ENCODE measurements at places on chromosomes 1 and 21.

GRCh38 chr1:56655991-56656613 lies 11.0 kb downstream of the PRKAA2 start:
- no peak overlapping the region for H3K27ac ChIP-seq
- H3K4me3 ChIP-seq: no peak overlapping the region
- no peaks in the 10 kb centered on the region for H3K36me3 ChIP-seq
- H3K4me1 ChIP-seq: no peaks in the 10 kb centered on the region
- H3K27me3 ChIP-seq: no peaks in the 10 kb centered on the region

DNA sequence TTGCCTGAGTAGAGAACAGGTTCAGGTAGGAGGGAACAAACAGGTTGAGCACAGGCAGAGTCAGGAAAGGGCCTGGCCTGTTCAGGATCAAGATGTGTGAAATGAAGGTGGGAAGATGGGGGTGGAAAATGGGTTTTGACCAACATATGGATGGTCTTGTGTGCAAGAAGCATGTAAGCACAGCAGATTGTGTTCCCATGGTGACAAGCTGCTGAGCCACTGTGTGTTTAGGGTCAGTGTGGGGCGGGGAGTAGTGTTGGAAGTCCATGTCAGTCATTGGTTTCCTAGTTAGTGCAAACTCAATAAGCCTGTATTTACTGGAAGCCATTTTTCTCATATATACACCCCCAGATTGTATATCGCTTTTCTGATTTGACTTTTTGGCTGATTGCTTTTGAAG lies 111.9 kb downstream of the CAMTA1 start:
- H3K27me3 ChIP-seq: no peaks in the 10 kb centered on the region
- H3K36me3 ChIP-seq: no peaks in the 10 kb centered on the region
- H3K4me1 ChIP-seq: peaks cover 2% of the 10 kb centered on the region
- H3K27ac ChIP-seq: no peak overlapping the region

GRCh38 chr21:29654855-29655254 lies 284.9 kb downstream of the GRIK1 start:
- no peaks in the 10 kb centered on the region for H3K27me3 ChIP-seq
- peaks cover 18% of the 10 kb centered on the region for H3K4me1 ChIP-seq
- DNase-seq: no peak
- H3K36me3 ChIP-seq: no peaks in the 10 kb centered on the region
- no peak overlapping the region for H3K27ac ChIP-seq

DNA sequence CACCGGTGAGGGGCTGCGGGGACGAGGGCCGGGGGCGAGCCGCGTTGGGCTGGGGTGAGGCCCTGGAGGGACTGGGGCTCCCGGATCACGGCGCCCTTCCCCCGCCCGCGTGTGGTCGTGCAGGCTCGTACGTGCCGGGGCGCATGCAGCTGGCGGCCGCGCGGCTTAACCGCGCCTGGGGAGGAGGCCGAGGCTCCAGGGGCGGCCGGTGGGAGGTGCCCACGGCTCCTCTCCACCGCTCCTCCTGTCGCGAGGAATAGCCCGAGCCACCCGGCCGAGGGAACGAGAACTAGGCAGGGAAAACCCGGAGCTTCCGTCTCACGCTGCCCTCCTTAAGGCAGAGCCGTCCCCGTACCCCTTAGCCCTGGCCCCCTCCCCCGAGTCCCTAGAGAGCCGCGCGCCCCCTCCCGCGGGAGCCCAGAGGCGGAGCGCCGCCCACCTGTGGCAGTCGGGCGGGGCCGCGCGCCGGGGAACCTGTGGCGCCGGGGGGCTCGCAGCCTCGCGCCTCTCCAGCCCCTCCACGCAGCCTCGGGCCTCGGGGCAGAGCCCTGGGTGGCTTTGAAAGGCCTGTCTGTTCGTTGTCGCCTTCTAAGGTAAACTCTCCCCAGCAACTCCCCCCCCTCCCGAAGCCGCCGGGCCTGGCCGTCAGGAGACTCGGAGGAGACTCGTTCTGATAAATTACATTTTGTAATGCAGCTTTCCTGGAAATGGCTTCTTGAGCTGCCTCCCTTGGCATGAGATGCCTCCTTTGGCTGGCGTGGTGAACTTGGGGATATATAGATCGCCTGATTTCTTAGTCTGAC lies 746 bp downstream of the AK4 start:
- no peak overlapping the region for H3K27ac ChIP-seq
- H3K27me3 ChIP-seq: no peaks in the 10 kb centered on the region
- no peaks in the 10 kb centered on the region for H3K36me3 ChIP-seq
- peaks cover 30% of the 10 kb centered on the region for H3K4me1 ChIP-seq

DNA sequence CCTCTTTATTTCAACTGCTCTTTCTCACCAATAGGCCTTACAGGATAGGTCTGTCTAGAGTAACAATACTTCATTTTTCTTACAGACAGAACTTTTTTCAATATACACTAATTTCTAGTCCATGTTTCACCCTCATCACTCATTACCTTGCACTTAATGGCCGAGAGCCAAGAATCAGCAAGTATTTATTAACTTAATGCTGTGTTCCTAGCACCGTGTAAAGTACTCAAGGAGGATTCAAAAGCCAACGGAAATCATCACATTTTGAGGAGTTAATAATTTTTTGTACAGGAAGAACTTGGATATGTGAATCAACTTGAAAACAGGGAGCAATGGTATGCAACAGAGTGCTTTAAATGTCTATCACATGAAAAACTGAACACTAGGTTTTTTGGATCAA lies 102.0 kb downstream of the PTPN14 start:
- no peak overlapping the region for H3K27ac ChIP-seq
- no peaks in the 10 kb centered on the region for H3K27me3 ChIP-seq
- peaks cover 18% of the 10 kb centered on the region for H3K4me1 ChIP-seq
- no peak for DNase-seq

- H3K27ac ChIP-seq: no peak overlapping the region
- H3K4me1 ChIP-seq: no peaks in the 10 kb centered on the region
- H3K36me3 ChIP-seq: no peaks in the 10 kb centered on the region
- no peaks in the 10 kb centered on the region for H3K27me3 ChIP-seq
Measured at GRCh38 chr1:101122452-101123166, 97.0 kb upstream of the DPH5 start.

DNA sequence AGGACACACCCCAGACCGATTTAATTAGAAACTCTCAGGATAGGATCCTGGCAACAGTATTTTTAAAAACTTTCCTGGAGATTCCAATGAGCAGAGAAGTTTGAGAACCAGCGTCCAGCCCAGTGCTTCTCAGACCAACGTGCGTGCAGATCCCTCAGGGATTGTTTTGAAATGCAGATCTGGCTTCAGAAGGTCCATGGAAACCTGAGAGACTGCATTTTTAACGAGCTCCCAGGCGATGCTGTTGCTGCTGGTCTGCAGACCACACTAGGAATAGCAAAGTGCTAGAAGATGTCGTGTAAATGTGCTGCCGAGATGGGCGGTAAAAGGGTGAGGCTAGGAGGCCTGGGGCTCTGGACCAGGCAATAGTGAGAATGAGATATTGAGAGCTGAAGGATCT lies 18.4 kb upstream of the CASQ1 start:
- no peak overlapping the region for H3K4me3 ChIP-seq
- no peak for DNase-seq
- H3K36me3 ChIP-seq: no peaks in the 10 kb centered on the region
- no peak overlapping the region for H3K27ac ChIP-seq
- no peaks in the 10 kb centered on the region for H3K4me1 ChIP-seq

DNA sequence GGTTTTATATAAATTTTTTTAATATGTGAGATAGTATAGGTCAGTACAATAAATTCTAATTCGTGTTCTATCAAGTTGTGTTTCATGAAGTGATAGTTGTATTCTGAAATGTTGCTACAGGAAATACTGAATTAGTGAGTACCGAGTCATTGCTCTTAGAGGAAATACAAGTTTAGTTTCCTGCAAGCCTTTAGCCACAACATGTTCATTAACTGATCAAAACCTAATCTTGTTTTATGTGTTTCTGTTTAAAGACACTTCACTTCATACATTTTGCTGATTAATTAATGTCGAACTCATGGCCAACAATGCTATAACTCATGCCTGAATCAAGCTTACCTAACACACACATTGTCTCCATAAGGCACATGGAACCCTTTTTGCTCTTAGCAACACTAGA lies 43.6 kb downstream of the LRRC7 start:
- no peak for DNase-seq
- H3K36me3 ChIP-seq: no peaks in the 10 kb centered on the region

DNA sequence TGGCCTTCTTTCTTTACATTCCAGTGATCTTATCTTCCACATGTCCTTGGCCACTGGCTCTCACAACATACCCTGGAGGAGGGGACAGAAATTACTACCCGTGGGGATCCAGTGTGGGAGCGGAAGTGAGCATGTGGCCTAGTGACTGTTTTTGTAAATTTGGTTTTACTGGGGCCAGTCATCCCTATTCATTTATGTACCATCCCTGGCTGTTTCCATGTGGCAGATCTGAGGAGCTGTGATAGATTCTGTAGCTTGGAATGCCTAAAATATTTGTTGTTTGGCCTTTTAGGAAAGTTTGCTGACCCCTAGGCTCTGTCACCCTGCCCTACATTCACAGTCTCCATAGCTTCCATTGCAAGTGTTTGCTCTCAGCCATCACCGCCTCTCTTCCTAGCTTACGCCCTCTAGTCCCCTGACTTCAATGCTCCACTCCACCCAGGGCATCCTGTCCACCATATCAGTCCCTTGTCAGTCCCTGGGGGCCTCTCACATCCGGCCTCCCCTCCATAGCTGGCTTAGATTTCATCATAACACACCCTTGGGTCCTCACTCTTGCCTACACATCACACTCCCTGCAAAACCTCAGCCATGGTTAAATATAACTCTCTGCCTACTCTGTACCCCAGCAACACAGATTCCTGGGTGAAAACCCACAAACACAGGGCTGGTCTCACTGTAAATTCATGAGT lies 25.8 kb downstream of the DHCR24 start:
- H3K4me1 ChIP-seq: no peaks in the 10 kb centered on the region
- no peaks in the 10 kb centered on the region for H3K27me3 ChIP-seq
- H3K4me3 ChIP-seq: no peak overlapping the region
- peaks cover 4% of the 10 kb centered on the region for H3K36me3 ChIP-seq
- DNase-seq: no peak
- no peak overlapping the region for H3K27ac ChIP-seq

DNA sequence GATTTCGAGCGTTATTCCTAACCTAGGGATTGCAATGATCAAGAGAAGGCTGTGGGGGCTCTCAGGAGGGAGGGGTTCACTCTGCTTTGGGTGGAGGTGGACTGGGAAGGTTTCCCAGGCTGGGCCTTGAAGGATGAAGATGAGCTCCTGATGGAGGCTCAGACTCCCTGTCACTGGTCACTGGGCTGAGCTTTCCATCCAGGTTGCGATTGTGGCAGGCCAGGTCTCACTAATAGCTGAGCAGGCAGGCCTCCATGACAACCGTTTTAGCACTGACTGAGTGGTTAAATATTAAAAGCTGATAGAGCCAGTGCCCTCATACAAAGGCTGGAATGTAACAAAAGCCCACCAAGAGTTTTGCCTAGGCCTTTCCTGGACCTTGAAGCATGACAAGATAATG lies 36.2 kb upstream of the EFCAB14 start:
- H3K27ac ChIP-seq: no peak overlapping the region
- no peaks in the 10 kb centered on the region for H3K36me3 ChIP-seq
- peaks cover 17% of the 10 kb centered on the region for H3K27me3 ChIP-seq
- DNase-seq: no peak
- no peak overlapping the region for H3K4me3 ChIP-seq

GRCh38 chr1:64683419-64683818 lies 61.5 kb upstream of the RAVER2 start:
- H3K4me1 ChIP-seq: no peaks in the 10 kb centered on the region
- DNase-seq: no peak
- H3K4me3 ChIP-seq: no peak overlapping the region

GRCh38 chr1:210695026-210695425 lies 366.3 kb downstream of the HHAT start:
- H3K4me1 ChIP-seq: no peaks in the 10 kb centered on the region
- no peak overlapping the region for H3K27ac ChIP-seq
- no peak for DNase-seq
- H3K27me3 ChIP-seq: no peaks in the 10 kb centered on the region

- no peak overlapping the region for H3K4me3 ChIP-seq
- H3K36me3 ChIP-seq: no peaks in the 10 kb centered on the region
- DNase-seq: no peak
- no peaks in the 10 kb centered on the region for H3K4me1 ChIP-seq
- H3K27ac ChIP-seq: no peak overlapping the region
Measured at GRCh38 chr1:176448340-176448739, 14.6 kb upstream of the PAPPA2 start.

DNA sequence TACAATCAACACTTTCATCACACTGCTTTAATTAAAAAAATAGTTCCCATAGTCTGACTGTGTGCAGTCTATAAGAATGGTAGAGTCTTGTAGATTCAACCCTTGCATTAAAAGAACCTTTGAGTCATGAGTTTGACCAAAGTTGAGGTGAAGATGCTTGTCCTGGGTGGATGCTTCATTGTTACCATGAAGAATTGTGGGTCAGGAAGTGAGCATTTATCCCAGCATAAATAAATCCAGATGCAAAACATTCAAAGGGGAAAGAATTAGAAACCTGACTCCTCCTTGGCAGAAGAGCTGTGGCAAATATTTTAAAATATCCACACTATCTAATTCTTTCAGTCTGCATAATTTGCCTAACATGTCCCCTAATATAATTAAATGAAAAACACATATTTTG lies 72.9 kb upstream of the SPAG17 start:
- H3K27ac ChIP-seq: no peak overlapping the region
- DNase-seq: no peak
- H3K4me3 ChIP-seq: no peak overlapping the region
- no peaks in the 10 kb centered on the region for H3K36me3 ChIP-seq
- H3K4me1 ChIP-seq: no peaks in the 10 kb centered on the region
- H3K27me3 ChIP-seq: no peaks in the 10 kb centered on the region

DNA sequence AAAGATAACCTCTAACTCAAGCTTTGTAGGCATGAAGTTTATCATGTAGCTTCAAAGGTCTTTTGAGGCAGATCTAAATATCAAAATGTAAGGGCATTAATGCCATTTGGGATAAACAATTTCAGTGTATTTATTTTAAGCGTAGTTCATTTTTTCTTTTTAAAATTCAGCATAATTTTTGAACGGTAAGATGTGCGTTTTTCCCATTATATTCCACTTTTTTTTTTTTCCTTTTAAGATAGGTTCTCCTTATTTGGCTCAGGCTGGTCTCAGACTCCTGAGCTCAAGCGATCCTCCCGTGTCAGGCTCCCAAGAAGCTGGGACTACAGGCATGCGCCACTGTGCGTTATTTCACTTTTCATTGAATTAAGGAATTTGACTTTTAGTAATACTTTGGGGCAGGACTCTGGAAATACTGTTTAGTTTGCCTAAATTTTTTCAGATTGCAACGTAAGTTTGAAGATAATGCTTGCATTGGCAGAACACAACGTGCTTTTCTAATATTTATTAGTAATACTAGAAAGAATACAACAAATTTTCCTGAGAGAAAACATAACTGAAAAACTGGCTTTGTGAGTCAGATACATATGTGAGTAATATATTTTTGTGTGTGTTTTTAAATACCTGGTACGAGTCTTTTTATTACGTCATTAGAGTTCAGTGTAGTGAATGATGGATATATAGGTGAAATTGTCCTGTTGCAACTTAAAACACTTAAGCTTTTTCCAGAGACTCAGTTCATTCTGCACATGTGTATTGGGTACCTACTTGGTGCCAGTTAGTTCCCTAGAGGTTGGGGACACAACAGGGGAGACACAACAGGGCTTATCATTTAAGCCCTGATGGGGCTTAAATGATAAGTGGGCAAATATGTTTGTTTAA lies 2.2 kb downstream of the RALGPS2 start:
- no peaks in the 10 kb centered on the region for H3K27me3 ChIP-seq
- peak overlapping the region; percentile 49 for H3K27ac ChIP-seq
- H3K36me3 ChIP-seq: peaks cover 2% of the 10 kb centered on the region
- peak; percentile 10 for DNase-seq
- H3K4me3 ChIP-seq: peak overlapping the region; percentile 88
